ENCODE measurements at places on chromosomes 16 and 17.

GRCh38 chr17:17780922-17781590 is 55.7 kb downstream of the SREBF1 start:
- no peak for DNase-seq

GRCh38 chr16:72921106-72921505 is 126.8 kb downstream of the ZFHX3 start:
- DNase-seq = no peak

GRCh38 chr17:1829216-1829591 is 498 bp downstream of the SMYD4 start:
- no peak for DNase-seq

- no peak for DNase-seq
Measured at GRCh38 chr17:76714822-76715495, 4.2 kb upstream of the MXRA7 start.

GRCh38 chr16:69270395-69270794 is 40.8 kb upstream of the VPS4A start:
- no peak for DNase-seq

DNA sequence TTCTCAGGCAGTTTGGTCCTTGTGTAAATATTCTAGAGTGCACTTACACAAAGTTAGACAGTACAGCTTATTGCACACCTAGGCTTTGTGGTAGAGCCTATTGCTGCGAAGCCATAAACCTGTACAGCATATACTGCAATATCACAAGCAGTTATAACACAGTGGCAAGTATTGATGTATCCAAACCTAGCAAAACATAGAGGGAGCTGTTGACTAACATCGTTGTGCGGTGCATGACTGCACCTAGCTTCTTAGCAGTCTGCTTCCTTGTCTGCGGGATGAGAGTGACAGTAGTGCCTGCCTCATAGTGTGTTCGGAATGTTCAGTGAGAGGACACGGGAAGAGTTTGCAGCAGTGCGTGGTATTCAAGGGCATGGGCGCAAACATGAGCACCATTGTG is 78.9 kb downstream of the MPRIP start:
- DNase-seq = no peak

DNA sequence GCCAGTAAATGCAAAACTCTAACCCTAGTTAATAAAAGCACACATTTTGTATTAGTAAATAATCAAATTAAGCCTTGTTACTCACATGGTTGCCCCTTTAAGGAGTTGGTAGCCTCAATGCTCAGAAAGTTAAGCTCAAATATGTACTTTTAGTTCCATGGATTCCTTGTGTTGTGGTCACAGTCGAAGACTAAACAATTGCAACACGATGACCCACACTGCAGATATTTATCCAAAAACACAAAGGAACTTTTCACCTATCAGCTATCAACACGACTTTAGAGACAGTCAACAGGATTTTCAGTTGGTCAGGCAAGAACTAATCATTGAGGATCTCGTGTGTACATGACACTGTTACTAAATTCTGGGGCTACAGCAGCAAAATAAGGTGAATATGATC is 47.4 kb upstream of the NUDT7 start:
- no peak for DNase-seq

DNA sequence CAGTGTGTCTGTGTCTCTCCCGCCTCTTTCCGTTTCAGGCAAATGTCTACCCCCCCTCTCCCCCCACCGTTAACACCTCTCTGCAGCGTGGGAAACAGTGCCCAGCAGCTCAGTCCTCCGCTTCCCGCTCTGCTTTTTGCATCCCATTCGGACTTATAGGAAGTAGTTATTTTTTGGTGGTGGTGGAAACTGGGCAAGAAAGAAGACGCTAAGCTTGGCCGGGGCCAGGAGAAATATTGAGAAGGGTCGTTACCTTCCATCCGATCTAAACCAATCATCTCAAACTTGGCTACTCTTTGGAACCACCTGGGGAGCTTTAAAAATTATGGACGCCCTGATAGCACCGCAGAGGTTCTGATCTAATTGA is 499 bp upstream of the HLF start:
- DNase-seq = no peak

- no peak for DNase-seq
Measured at GRCh38 chr17:2805961-2806360, 9.7 kb downstream of the RAP1GAP2 start.

- no peak for DNase-seq
Measured at GRCh38 chr17:76083536-76084182, 4.7 kb downstream of the ZACN start.

GRCh38 chr17:21076242-21076641 is 33.4 kb upstream of the USP22 start:
- DNase-seq = no peak

DNA sequence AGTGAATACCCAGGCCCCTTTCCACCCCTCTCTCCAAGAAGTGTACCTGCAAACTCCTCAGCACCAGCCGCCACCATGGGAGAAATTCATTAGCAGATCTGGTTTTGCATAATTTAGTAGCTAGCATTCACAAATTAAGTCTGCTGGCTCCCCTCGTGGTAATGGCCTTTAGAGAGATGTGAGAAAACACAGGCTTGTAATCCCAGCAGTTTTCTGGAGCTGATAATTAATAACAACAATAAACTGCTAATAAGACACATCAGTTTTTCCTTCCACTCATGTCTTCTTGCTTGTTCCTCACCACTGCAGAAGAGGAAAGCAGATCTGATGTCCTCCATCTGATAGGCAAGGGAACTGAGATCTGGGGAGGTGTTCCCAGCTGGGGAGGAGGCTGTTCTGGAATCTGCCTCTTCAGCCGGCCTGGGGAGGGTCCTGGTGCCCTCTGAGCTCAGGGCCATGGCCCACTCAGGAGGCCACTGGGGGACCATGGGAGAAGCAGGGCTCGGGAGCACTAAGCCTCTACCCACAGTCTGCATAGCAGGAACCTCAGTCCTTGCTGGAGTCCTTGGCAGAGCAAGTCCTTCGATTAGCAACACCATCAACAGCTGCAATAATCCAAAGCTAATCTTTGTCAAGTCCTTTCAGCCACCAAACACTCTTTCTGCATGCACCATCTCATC is 74.2 kb upstream of the DNAJA2 start:
- no peak for DNase-seq

DNA sequence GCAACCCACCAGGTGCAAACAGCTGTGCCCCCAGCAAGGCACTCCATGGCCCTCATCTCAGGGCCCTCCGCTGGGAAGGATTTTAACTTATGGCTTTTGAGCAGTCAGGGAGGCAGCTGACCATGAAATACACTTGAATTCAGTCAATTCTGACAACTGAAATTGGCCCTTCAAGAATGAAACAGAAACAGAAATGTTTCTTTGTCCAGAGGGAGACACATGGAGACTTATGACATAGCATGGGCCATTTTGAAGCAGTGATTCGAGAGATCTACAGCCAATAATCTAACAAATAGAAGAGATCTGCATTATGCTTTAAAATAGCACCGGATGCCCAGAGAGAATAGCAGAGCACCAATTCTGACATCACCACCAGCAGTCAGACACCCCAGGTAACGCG is 7.5 kb downstream of the CACNG1 start:
- no peak for DNase-seq

GRCh38 chr16:88286301-88286923 is 96.3 kb upstream of the ZNF469 start:
- no peak for DNase-seq

DNA sequence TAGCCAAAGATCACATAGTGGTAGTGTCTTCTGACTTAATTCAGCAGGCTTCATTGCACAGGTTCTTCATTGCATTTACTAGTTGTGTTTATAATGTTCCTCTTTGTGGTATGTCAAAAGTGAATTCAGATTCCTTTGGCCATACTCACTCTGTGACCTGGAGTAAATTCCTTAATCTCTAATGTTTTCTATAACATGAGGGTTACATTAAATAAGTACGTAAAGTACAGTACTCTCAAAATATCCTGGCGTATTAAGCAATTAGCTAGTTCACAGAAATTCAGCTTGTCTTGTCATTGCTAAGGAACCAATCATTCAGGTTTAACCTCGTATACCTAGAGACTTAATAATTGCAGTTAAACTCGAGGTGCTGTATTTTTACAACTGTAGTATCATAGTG is 4.2 kb downstream of the RPS6KB1 start:
- DNase-seq = no peak

DNA sequence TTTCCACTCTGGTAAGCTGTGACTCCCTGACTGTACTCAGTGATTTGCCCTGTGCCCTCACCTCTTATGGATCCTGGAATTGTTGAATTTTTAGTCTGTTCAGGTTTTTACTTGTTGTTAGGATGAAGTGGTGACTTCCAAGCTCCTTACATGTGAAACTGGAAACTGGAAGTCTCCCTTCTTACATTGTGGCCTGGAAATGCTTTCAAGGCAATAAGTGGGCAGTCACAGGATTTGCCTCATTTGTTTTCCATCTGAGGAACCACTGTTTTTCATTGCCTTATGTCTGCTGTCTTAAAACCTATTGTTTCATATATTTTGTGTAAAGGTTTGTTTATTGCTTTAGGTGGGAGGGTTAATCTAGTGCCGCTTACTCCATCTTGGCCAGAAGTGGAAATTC is 155.8 kb downstream of the CYB561 start:
- no peak for DNase-seq

DNA sequence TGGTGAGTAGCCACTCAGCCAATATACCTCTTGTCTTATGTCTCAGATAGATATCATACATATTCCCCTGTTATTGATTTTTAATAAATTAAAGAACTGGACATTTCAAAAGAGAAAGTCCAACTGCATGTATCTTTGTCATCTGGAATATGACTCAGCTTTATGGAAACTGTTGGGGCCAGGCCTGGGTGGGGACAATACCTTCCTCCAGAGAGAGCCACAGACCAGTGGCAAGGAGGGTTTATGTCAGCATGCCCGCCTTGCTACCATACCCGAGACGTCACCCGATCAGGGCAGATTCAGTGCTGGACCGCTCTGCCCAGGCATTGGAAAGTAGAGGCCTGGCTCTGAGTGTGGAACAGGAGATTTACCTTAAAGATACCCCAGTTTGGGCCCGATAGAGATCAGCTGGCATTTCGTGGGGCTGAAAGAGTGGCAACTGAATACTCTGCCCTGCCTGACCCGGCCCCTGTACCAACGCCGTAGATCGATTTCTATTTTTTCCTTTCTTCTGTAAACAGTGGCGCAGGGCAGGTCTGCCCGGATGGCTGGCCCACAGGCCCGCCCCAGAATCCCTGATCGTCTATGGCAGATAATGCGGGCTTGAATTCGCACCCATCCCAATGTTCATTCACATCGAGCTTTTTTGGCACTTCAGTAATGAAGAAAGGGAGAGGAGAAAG is 158.6 kb downstream of the SALL1 start:
- DNase-seq = no peak

DNA sequence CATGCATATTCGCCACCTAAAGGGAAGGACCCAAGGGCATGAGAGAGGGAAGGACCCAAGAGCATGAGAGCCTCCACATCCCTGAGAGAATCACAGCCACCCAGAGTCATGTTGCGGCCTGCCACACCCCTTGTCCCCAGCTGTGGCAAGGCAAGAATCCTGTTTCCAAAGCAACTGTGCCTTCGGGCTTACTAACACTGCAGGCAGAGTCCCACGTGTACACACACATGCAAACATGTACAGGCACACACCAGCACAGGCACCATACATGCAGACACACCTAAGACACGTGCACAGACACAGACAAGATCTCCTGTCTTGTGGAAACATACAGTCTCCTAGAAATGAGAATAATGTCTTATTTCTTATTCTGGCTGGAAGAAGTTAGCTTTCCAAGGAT is 92.4 kb upstream of the CDYL2 start:
- DNase-seq = no peak

- no peak for DNase-seq
Measured at GRCh38 chr16:56320056-56320455, 105.3 kb downstream of the AMFR start.

GRCh38 chr16:52537516-52537915 is 9.4 kb downstream of the TOX3 start:
- no peak for DNase-seq

DNA sequence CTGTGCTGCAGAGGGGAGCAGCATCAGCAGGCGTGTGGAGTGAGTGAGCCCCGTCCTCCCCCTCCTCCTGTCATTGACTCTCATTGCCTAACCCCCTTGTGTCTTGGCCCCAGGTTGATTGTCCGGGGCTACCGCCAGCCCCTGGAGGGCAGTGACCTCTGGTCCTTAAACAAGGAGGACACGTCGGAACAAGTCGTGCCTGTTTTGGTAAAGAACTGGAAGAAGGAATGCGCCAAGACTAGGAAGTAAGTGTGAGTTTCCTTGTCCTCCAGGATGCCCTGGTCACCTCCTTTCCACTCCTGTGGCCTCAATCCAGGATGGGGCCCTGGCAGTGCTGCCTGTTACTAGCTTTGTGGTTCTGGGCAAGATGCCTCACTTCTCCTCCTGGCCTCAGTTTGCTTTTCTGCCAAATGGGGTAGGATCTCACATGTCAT is 87.0 kb downstream of the ABCC1 start:
- no peak for DNase-seq

- DNase-seq = no peak
Measured at GRCh38 chr16:49596648-49597291, 223.2 kb downstream of the C16orf78 start.

DNA sequence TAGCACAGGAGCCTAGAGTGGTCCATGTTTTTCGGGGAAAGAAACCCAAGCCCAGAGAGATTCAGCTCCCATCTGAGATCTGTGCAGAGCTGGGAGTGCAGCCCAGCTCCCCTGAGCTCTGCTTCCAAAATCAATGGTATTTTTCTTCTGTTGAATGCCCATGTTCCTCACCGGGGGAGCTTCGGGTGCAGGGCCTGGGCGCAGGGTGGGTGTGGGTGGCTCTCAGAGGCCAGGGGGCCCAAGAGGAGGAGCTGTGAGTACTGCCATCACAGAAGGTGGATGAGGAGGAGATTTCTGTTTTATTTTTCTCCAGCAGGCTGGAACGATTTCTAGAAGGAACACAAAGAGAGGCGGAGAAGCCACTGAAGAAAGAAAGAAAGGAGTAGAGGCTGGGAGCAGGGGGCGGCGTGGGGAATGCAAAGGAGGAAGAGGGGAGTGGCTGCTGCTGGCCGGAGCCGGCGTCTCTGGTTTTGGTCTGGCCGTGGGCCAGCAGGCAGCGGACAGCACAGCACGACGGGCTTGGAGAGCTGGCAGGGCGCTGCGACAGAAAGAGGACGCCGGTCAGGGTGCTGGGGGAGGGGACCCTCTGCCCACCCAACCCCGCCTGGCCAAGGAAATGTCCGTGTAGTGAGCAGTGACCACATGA is 76.2 kb upstream of the KSR1 start:
- no peak for DNase-seq

- DNase-seq = no peak
Measured at GRCh38 chr16:86501989-86502855, 8.1 kb upstream of the FOXF1 start.

DNA sequence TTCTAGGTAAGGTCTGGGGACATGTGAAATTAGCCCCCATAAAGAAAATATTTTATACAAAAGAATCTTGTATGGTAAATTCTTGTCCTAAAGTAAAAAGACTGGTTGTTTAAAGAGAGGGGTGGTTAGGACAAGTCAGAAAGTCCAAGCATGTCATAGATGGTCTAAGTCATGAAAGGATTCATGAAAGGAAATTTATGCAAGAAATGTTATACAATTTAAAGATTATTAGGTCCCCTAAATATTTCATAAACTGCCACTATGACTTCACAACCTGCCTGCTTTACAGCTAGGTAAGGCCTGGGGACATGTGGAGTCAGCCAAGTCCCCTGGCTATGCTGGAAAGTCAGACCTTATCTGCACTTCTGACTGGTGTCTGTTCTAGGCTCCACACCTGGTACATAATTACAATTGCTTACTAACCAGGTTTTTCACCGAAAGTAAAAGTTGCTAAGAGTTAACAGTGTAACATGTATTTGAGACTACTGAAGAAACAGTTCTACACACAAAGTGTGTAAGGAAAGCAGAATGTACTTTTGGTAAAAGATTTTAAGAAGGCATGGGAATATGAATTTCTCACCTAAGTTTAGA is 17.0 kb downstream of the N4BP1 start:
- DNase-seq = no peak
